Liver (tissue), 10 donors: ENCODE measurements at places on chromosomes 1 and 21. TPM values are rescaled to one million over a fixed set of nuclear protein-coding genes. Genes with fewer than 3 reads are reported as not detected.

The ZYG11A gene
- 0.86 TPM for polyA plus RNA-seq

The TMEM82 gene
- polyA plus RNA-seq, result 26.3 TPM

The AMY1A gene
- polyA plus RNA-seq, result not detected

The EFCAB14 gene
- polyA plus RNA-seq, result 14.8 TPM

The TRIM62 gene
- 0.60 TPM for polyA plus RNA-seq

The GBP5 gene
- 1.5 TPM for polyA plus RNA-seq

The KLF17 gene
- polyA plus RNA-seq, result not detected

The SPRR1A gene
- polyA plus RNA-seq, result not detected

The SLC35F3 gene
- 0.01 TPM for polyA plus RNA-seq
